ENCODE measurements at places on chromosomes 16 and 17.

DNA sequence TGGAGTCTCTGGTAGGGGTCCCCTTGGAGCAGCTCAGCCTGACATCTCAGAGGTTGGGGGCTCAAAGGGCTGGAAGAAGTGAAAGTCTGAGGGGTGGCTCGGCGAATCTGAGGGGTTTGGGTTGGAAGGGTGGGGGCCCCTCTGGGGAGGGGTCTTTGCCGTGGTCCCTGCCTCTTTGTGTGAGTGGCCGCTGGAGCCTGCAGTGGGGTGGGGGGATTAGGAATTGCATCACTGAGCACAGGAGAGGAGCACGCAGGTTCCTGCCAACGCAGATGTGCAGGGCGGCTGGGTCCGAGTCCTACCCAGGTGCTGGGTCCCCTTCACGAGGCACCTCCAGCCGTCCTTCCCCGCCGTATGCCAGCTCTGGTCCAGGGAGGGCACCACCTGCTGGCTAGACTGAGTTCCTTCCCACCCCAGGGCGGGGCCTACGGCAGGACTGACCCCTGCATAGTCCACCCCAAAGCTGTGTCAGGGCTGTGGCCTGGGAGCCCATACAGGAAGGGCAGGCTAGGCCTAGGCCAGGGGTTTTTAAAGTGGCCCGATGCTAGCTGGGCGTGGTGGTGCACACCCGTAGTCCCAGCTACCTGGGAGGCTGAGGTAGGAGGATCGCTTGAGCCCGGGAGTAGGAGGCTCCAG is 9.9 kb downstream of the FMNL1 start:
- no peak for DNase-seq

DNA sequence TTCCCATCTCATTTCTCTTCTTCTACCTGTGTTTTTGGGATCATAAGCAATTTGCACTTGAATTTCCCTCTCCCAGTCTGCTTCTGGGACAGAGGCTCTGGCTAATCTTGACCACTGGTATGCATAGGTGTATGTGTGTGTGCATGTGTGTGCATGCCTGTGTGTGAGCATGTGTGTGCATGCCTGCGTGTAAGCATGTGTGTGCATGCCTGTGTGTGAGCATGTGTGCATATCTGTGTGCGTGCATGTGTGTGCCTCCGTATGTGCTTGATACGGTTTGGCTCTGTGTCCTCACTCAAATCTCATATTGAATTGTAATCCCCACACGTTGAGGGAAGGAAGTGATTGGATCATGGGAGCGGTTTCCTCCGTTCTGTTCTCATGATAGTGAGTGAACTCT is 77.7 kb downstream of the HAPSTR1 start:
- DNase-seq: no peak

- DNase-seq: peak; percentile 28
Measured at GRCh38 chr17:62995377-62995885, 29.4 kb downstream of the TANC2 start.

- no peak for DNase-seq
Measured at GRCh38 chr16:48367441-48368049, 17.7 kb downstream of the SIAH1 start.

DNA sequence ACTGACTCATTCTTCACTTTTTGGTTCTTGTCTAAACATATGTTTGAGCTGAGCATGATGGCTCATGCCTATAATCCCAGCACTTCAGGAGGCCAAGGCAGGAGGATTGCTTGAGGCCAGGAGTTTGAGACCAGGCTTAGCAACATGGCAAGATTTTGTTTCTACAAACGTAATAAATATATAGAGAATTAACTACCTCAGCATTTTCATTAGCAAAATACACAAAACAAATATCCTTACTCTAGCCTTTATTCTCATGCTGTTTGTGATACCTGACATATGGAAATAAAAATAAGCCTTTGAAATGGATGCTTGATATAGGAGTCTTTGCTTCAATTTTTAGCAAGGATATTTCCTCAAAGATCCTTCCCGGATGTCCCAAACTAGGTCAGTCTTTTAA is 132.8 kb downstream of the ABCC1 start:
- no peak for DNase-seq

- no peak for DNase-seq
Measured at GRCh38 chr16:11232852-11233726, 22.9 kb downstream of the SOCS1 start.

DNA sequence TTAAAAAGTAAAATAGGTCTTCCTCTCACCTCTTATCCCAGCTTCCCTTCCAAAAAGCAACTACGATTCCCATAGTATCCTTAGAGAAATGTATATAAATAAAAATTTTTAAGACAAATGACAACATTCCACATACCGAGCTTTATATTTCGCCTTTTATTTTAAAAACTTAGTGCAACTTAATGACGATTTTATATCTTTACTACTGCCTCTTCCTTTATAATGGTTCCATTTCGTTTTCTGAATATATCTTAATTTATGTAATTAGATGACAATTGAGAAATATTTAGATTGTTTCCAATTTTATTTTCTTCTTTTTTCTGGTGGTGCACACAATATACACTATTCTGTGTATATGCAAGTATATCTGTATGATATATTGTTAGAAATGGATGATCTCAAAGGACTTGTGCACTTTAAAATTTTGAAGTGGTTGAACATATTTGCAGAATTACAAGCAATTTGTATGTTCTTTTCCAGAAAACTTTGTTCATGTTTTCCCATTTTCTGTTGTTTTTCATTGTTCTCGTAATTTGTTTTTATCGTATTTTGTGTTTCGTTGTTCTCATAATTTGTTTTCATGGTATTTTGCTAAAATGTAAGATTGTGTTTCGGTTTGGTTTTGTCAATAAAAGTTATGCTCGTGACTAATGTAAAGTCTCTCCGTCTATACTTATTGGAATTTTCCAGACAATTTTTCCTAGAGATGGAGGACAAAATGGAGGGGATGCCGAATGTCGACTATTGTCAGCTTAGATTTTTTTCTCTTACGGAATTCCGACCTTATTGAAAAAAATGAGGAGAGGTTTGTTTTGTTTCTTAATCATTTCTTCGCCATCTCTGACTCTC is 20.4 kb upstream of the HOXB13 start:
- DNase-seq: no peak

- no peak for DNase-seq
Measured at GRCh38 chr17:78857266-78857665, 16.7 kb upstream of the USP36 start.

DNA sequence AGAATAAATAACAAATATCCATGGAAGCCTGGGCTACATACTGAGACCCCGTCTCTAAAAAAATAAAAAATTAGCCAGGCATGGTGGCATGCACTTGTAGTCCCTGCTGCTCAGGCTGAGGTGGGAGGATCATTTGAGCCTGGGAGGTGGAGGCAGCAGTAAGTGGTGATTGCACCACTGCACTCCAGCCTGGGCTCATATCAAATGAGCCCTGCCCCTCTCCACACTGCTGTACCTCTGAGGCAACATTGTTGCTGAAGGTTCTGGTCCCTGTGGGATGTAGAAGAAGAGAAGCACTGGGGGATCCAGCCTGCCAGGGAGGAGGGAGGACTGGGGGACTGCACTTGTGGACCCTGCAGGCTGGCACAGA is 11.4 kb upstream of the ARHGAP23 start:
- no peak for DNase-seq

- no peak for DNase-seq
Measured at GRCh38 chr17:81416612-81417011, 21.4 kb downstream of the BAHCC1 start.

- no peak for DNase-seq
Measured at GRCh38 chr16:78563905-78564304, 464.5 kb downstream of the WWOX start.

DNA sequence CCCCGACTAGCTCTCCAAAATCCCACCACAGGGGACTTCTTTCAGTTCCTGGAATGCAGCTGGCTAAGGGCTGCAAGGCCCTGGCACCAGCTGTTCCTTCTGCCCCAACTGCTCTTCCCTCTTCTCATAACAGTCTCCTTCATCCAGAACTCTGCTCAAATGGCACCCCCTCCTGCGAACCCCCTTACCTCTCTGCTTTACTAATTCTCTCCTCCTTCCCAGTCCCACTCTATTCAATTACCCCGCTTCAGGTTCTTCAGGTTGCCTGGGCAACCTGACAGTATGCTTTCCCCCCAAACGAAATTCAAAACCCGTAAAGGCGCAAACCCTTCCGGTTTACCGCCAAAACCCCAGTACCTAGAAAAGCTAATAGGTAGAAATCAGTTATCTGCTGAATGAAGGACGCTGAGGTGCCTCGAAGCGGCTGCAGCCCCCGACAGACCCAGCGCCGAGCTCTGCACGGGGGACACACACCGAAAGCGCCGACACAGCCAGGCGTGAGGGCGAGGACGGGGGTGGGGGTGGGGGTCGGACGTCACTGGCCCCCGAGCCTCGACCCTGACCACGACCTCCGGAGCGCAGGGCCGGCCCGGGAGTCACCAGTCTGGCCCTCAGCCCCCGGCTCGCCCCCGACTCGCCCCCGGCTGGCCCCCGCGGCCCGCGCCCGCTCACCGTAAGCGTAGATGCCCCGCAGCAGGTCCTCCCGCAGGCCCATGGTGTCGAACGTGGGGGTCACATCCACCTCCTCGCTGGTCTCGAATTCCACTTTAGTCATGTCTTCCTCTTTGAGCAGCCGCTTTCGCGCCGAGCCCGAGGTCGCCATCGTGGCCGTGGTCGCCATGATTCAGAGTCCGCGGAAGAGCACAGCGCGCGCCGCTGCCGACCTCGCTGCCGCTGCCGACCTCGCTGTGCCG is 550 bp downstream of the EIF4A3 start:
- DNase-seq: no peak

DNA sequence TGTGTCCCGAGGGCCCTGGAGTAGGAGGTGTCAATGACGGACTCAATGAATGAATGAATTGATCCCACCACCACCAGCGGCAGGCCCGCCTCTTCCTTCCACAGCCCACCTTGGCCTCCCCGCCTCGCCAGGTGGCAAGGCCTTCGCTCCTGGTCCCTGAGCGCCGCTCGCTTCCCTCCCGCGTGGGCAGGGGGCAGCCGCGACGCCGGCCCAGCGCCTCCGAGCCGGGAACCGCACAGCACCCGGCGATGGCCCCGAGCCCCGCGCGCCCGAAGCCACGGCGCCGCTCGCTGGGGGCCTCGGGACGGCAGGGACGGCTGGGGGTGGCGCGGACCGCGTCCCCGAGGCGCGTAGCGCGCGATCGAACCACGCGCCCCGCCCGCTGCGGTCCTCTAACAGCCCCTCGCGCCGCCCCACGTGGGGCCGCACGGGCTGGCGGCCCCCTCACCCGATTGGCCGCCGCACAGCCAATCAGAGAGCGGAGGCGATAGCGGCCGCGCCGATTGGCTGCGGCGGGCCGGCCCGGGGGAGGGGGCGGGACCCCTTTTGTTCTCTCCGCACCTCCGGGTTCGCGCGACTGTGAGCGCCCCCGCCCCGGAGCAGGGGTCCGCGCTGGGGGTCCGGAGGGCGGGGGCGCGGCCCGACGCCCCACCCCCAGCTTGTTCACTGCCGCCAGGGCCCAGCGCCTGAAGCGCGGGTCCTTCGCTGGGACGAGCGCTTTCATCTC is 31.4 kb downstream of the ACTG1 start:
- DNase-seq: no peak

- DNase-seq: no peak
Measured at GRCh38 chr16:12391956-12392355, 411.7 kb downstream of the CPPED1 start.

DNA sequence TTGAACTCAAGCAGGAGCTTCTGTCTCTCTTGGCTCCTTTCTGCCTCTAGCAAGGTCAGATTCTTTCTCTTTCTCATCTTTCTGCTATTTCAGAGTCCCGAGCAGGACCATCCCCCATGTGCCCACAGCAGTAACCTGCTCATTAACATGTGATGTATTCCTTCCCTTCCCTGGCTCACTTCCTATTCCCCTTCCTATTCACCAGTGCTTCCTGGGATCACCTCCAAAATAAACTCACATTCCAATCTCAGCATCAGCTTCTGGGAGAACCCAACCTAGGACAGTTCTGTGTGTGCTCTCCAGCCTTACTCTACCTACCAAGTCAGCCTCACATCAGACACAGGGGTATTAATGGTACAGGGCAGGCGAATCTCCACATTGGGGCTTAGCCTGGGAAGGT is 546.4 kb upstream of the SALL1 start:
- DNase-seq: no peak

DNA sequence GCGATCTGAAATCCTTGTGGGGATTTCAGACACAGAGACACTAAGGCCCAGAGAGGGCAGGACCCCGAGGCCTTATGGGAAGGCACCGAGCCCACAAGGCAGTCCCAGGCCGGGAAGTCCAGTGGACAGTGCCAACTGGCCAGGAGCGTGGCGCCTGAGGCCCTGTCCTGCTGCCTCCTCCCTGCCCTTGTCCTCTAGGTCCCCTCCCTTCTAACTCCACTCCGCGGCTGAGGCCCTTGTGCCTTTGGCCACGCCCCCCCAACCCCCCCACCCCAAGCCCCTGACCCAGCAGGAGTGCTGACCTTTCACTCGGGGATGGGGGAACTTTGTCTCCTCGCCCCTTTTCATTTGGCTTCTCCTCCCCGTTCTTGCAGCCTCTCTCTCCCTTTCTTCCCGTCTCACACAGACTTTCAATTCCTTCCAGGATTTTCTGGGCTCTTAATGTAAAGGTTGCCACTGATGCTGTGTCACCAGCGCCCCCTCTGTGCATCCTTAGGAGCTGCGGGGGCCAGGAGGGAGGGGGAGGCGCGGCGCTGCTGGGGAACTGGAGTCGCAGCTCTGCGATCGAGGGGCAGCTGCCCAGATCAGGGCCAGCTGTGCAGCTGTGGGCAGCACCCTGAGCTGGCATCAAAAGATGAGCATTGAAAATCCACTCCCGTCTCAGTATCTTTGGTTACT is 29.1 kb downstream of the CRHR1 start:
- no peak for DNase-seq

GRCh38 chr17:76791053-76791980 is 53.4 kb downstream of the MFSD11 start:
- no peak for DNase-seq

DNA sequence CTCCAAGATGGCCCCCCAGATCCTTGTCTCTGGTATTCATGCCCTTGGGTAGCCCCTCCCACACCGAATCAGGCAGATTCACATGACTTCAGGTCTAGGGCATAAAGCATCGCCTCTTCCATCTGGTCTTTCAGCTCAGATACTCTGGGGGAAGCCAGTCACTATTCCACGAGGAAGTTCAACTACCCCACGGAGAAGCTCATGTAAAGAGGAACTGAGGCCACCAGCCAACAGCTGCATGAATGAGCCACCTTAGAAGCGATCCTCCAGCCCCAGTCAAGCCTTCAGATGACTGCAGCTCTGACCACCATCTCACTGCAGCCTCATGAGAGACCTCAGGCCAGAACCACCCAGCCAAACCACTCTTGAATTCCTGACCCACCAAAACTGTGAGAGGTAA is 54.1 kb downstream of the SOCS3 start:
- no peak for DNase-seq

Measured in fibroblast of the conjunctiva (primary cell).